ENCODE measurements at places on chromosomes 3 and 15. TPM values are rescaled to one million over a fixed set of nuclear protein-coding genes. Genes with fewer than 3 reads are reported as not detected.

The ISG20 gene
- 107 TPM for total RNA-seq

The OR5H1 gene
- total RNA-seq: not detected

The PLCB2 gene
- total RNA-seq: 86.8 TPM

The FEZF2 gene
- not detected for total RNA-seq

The ADGRG7 gene
- not detected for total RNA-seq

The MESP1 gene
- 4.6 TPM for total RNA-seq

The GABRR3 gene
- total RNA-seq: not detected

The GPR62 gene
- not detected for total RNA-seq

The LCTL gene
- not detected for total RNA-seq

The CP gene
- not detected for total RNA-seq

The SLC2A2 gene
- not detected for total RNA-seq

The FILIP1L gene
- 0.11 TPM for total RNA-seq

The CPLX3 gene
- not detected for total RNA-seq

The KNG1 gene
- total RNA-seq: not detected

The TRPM1 gene
- not detected for total RNA-seq

The EPHB3 gene
- not detected for total RNA-seq

The MEGF11 gene
- not detected for total RNA-seq

The TERC gene
- total RNA-seq: 2.6 TPM

The ZNF280D gene
- 18.9 TPM for total RNA-seq

The GOLGA6D gene
- total RNA-seq: not detected

The LRRN1 gene
- 0.09 TPM for total RNA-seq

All from activated CD4-positive, alpha-beta T cell treated with anti-CD3 and anti-CD28 coated beads for 36 hours (primary cell).